Fibroblast of skin of back (primary cell): ENCODE measurements at places on chromosomes 2 and 18.
A peak's percentile ranks its signal among the peaks of the same experiment; 100 is the strongest.

GRCh38 chr2:174336501-174337336, 2.0 kb downstream of the SP9 start:
- DNase-seq: no peak

GRCh38 chr18:31697351-31698298, 13.2 kb upstream of the B4GALT6 start:
- no peak for DNase-seq

DNA sequence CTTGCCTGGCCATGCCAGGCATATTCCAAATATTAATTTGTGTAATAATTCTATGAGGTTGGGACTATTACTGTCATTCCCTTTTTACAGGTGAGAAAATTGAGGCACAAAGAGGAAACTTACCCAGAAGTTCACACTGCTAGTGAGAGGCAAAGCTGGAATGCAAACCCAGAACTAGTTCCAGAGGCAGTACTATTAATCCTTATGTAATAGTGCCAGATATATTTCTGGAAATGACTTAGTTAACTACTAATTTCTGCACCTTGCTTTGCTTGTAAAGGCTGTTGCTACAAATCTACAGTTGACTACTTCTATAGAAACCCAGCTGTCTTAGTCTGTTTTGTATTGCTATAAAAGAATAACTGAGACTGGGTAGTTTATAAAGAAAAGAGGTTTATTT, 5.3 kb upstream of the CFLAR start:
- DNase-seq: no peak

GRCh38 chr18:68083131-68083530, 566.6 kb upstream of the DSEL start:
- peak; percentile 59 for DNase-seq

DNA sequence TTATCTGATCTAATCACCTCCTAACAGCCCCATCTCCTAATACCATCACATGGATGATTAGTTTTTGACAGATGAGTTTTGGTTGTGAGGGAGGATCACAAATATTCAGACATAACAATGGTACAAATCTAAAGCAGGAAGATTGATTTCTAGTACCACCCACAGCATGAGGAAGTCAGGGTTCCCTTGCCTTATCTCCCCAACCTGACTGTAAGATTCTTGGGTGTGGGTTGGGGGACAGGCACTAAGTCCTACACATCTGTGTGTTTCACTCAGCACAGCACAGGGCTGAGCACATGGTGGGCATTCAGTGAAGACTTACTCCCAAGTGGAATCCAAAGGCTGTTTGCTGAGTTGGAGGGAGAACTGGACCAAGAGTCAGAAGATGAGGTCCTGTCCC, 93.8 kb upstream of the CXCR4 start:
- DNase-seq: no peak

GRCh38 chr18:35176925-35177324, 63.9 kb upstream of the ZNF397 start:
- no peak for DNase-seq

GRCh38 chr2:101150306-101151145, 656 bp downstream of the TBC1D8 start:
- DNase-seq: no peak

- DNase-seq: no peak
Observed at GRCh38 chr2:83234246-83234645, 1224.8 kb downstream of the SUCLG1 start.

- DNase-seq: no peak
Observed at GRCh38 chr18:650428-650858, 7.0 kb upstream of the TYMS start.

DNA sequence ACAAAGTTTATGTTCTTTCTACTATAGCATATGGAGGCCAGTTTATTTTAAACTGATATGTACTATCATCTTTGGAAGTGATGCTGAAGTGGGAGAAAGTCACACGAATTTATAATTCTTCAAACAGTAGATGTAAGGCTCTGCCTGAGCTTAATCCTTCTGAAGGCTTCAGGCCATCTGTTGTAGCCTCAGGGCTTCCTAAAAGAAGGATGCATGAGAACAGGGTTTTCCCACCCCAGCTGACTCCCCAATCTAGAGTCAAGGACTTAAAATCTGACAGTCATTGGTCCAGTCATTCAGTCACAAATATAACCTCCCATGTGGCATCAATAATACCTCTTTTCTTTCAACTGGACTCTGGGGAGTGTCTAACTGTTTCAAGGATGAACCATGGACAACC, 330.5 kb downstream of the KCNS3 start:
- no peak for DNase-seq

- no peak for DNase-seq
Observed at GRCh38 chr2:136204971-136205370, 87.0 kb upstream of the CXCR4 start.

- DNase-seq: peak; percentile 67
Observed at GRCh38 chr2:71277536-71278103, 50.7 kb upstream of the PAIP2B start.

DNA sequence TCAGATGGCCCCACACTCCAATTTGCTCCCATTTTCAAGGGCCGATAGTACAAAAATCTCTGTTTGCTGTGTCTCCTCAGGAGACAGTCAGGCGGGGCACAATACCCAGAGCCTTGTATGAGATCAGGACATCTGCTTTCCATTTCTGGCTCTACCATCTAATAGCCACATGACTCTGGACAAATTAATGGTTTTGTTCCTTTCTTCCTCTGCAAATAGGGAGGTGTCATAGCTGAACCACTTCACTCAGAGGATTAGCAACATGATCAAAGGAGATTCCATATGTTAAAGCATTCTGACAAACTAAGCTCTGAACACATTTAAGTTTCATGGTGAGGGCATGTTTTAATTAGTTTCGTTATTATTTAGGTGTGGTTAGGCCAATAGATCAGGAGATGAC, 602.1 kb upstream of the SYT4 start:
- DNase-seq: no peak

GRCh38 chr2:36376319-36376765, 20.8 kb downstream of the CRIM1 start:
- DNase-seq: peak; percentile 63

- no peak for DNase-seq
Observed at GRCh38 chr2:211416373-211416772, 860.0 kb downstream of the CPS1 start.

DNA sequence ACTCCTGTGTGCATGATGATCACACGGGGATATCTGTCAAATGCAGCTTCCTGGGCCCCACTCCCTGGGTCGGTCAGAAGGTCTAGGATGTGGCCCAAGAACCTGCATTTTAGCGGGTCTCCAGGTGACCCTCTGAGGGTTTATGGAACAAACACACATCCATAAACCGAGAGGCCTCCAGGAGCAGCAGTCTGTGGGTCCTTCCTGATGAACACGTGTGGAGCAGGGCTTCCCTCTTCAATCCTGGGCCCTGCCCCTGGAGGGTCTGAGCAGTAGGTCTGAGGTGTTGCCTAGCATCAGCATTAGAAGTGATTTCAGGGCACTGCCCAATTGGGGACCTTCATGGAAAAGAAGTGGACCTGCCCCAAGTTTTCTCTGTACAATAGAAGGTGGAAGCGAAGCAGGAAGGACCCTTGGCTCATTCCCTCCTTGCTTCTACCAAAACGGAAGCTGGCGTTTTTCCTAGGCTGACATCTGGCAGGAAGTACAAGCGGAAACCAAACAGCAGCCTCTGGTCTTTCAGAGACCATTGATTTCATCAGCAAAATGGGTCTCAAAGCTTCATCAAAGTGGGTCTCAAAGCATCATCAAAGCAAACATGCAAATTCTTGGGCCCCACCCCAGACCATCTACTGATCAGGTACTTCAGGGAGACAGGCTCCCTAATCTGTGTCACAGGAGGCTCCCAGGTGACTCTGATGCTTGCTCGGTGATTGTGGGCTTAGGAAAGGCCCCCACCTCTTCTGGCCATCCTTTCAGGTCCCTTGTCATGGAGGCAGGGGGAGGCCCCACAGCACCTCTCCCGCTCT, 30.7 kb downstream of the INO80C start:
- DNase-seq: no peak

DNA sequence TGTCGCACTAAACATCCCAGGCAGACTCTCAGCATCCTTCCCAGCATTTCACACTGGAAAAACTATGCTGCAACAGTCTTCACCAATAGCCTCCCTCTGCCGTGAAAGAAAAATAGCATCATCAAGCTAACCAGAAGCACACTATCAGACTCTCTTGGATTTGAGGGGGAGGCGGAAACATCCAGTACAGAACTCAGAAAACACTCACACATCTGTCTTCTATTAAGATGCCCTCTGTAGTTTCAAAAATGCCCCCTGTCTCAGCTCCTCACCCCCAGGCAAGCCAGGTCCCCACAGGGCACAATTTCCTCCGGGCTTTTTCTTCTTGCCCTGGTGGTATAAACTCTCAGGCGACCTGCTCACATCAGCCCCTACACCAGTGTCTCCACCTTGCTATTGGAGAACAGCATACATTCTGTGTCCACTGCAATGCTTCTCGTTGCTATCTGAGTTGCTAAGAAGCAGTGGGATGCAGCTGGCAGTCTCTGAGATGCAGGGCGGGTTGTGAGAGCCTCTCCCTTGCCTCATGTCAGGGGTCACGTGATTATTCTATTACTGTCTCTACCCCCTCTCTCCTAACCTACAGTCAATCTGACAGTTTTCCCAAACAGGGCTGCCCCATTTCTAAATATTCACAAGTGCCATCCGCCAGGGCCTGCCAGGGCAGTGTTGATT, 189.9 kb downstream of the INO80D start:
- DNase-seq: no peak

- no peak for DNase-seq
Observed at GRCh38 chr2:59575191-59575590, 978.3 kb downstream of the BCL11A start.

DNA sequence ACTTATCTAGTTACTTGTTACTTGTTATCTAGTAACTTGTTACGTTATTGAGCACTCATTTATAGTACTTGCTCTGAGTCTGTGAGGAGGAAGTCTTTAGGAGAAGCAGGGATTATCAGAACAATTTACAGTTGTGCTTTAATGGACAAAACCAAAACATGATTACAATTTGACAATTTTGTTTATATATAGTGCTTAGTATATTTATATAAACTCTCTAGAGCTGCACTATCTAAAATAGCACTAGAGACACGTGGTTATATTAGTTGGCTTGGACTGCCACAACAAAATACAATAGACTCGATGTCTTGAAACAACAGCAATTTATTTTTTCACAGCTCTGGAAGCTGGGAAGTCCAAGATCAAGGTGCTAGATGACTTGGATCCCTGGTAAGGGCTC, 78.4 kb downstream of the BMPR2 start:
- DNase-seq: no peak

- DNase-seq: no peak
Observed at GRCh38 chr2:238487134-238487533, 60.4 kb downstream of the ASB1 start.

- no peak for DNase-seq
Observed at GRCh38 chr2:10035053-10035422, 8.3 kb upstream of the KLF11 start.

DNA sequence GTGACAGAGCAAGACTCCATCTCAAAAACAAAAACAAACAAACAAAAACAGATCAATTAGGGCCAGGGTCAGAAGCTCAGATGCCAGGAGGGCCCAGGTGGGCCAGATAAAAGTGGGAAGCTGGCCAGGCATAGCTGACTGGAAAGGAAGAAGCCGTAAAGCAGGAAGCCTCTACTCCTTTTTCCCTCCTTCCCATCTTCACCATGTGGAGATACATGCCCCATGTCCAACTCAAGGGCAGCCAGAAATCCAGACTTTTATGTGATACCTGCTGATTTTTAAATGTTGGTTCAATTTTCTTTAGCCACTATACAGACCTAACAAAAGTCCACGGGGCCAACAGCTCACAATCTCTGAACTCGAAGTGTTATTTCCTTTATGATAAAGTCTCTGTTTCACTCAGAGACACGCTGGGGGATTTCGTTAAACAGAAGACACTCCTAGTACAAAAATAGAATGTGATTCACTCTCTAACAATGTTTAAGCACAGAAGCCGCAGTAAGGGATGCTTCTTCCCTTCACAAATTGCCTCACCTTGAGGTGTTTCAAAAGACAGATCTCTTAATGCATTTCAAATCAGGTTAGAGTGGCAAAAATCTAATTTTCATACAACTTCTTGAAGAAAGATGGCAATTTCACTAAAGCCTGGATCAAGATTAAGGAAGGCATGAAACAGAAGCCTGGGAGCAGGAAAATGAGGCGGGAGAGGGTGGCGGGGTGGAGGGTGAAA, 14.0 kb downstream of the TMEM247 start:
- DNase-seq: peak; percentile 85

- DNase-seq: peak; percentile 78
Observed at GRCh38 chr2:43178602-43179542, 47.5 kb downstream of the ZFP36L2 start.

DNA sequence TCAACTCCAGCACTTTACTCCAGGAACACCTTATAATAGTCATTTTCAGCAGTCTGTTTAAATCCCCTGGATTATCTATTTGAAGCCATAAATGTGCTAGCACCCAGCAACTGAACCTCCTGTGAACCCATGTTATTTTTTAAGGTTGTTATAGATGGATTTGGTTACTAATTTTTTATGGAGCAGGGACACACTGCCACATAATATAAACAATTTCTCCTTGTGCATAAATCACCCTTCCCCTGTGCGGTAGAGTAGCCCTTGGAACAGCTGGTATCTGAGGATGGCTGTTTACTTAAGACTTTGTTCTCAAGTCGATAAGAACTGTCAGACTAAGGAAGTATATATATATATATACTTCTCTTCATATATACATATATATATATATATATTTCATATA, 367.4 kb downstream of the EPHA4 start:
- no peak for DNase-seq

DNA sequence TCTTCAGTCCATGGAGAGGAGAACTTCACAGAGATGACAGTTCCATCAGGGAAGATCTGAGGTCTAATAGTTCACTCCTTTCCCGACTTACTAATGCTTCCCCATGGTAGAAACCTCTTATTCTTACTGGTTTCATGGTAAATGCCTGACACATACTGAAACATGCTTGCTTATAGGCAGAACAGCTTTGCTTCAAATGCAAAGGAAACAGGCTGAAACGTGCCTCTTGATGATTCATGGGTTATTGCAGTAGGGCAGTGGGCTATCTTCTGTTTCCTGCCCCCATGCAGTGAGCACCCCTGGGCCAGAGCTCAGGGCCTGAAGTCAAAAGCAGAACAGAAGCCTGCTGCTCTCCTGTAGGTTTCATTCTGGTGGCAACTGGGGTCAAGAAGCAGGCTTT, 223.5 kb downstream of the RDH14 start:
- peak; percentile 24 for DNase-seq

DNA sequence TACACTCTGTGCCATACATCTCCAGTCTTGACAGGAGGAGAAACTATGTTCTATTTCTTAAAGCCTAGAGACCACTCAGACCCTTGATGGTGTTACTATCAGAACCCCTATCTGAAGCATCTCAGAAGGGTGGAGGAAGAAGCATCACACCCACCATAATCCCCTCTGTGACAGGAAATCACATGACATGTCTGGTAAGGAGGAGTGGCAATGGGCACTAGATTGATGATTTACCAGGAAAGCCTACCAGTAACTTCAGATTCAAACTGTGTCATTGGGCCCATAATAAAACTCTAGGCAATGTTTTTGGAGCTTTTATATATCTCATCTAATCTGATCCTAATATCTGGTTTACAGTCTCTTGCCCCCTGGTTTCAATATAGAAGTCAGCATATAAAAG, 37.1 kb upstream of the C2orf66 start:
- no peak for DNase-seq

- DNase-seq: no peak
Observed at GRCh38 chr2:31606509-31606908, 25.8 kb upstream of the SRD5A2 start.

- DNase-seq: peak; percentile 40
Observed at GRCh38 chr2:236568068-236568921, 1.3 kb upstream of the ACKR3 start.
